Activated naive CD4-positive, alpha-beta T cell treated with anti-CD3 and anti-CD28 coated beads, Interleukin-2, amount 10 ng/mL, durations not matched to agents 7 days and 5 days (primary cell): ENCODE measurements at places on chromosomes 4 and X.

DNA sequence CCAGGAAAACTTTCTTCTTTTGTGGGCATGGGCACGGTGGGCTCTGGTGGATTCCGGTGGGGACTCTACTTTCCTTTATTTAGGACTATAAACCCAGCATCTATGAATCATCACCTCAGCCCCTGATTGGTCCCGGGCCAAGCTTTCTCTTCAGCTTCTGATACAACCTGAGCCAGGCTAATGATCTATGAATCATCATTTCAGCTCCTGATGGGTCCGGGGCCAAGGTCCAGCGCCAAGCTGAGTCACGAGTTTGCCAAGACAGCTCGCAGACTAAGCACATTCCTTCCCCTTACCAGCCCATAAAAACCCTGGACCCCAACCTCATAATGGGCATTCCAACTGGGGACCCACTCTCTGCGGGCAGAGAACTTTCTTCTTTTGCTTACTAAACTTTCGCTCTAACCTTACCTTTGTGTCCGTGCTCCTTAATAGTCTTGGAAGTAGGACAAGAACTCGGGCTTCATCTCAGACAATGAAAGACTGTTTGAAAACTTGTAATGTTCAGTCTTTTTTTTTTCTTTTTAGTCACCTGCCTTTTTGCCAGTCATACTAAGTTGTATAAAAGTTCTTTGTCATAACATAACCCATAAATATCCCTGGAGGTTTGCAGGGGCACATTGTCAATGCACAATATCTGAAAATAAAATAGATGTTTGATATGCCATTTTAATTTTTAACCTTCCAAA lies 904.9 kb upstream of the EPHA5 start:
- no peak for DNase-seq

DNA sequence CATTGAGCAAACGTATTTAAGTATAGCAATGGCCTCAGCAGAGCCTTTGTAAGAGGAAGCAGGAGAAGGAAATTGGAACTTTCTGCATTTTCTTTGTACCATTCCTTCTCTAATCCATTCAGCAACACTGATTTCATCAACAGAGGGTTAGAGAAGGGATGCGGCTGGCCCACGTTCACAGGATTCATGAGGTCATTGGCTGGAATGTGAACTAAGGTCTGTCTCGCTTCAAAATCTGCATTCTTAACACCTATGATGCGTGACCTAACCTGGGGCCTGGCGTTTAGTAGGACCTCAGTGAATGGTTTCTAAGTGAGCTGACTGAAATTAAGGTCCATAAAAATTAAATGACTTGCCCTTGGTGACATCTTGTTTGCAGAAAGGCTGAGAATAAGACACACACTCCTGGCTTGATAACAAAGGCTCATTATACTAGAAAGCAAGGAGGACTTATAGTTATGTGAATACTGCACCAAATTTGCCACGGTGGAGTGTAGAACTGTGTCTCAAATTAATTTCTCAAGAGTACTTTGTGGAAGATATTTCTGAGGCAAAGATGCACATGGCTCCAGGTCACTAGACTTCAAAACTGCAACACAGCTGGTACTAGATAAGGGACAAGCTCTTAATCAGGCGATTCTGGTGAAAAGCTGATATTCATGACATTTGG lies 25.4 kb downstream of the FGFBP1 start:
- no peak for DNase-seq

DNA sequence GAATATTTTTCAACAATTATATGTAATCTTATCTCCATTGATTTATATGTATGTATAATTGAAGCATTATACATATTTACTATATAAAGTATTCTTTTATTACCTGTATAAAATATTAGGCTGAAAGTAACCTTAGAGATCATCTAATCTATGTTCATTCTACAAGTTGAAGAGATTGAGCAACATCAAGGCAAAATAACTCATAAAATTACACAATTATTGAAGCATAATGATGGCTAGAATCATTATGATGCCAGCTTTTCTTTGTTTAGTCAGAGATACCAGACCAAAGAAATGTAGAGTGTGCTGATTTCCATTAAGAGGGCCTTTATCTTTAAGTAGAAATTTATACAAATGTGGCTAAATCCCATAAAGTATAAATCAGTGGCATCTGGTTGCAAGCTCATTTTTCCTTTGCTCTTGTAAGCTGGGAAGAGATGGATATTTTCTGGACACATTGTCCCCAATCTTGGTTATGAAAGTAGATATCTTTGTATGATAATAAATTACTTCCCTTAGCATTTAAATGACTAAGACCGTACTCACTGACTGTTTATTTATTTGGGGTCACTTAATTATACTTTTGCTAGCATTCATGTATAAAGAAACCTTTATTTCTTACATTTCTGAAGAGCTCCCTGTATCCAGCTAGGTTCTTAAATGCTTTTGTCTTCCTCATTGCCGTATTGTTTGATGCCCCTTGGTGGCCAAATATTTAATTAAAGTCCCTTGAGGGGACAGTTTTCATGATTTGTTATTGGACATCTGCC lies 339.8 kb downstream of the PCDH7 start:
- DNase-seq = no peak

- DNase-seq = no peak
These were observed 71.9 kb downstream of the AFF2 start for GRCh38 chrX:148572337-148572736.

GRCh38 chr4:168507178-168507815 lies 10.4 kb downstream of the PALLD start:
- DNase-seq = no peak

GRCh38 chr4:106618956-106619355 lies 250.4 kb upstream of the GIMD1 start:
- no peak for DNase-seq

- no peak for DNase-seq
These were observed 115.2 kb upstream of the AGA start for GRCh38 chr4:177557416-177557815.

DNA sequence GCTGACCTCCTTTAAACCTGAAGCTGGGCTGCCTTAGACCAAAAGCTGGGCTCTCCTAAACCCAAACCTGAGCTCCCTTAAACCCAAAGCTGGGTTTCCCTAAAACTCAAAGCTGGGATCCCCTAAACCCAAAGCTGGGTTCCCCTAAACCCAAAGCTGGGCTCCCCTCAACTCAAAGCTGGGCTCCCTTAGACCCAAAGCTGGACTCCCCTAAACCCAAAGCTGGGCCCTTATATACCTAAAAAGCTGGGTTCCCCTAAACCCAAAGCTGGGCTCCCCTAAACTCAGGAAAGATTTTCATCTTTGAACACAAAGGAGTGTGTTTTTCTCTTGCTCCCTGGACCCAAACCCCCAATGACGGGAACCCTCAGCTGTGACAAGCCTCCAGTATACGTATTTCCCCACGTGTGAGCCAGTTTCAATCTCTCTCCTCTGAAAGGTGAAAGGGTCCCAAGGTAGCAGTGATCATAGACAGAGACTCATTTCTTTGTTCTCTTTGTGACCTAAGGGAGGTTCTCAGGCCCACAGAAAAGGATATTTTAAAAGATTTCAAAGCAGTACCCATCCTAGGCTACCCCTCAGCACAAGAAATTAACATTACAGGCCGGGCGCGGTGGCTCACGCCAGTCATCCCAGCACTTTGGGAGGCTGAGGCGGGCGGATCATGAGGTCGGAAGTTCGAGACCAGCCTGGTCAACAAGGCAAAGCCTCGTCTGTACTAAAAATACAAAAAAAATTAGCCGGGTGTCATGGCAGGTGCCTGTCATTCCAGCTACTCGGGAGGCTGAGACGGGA lies 31.3 kb upstream of the ASMTL start:
- DNase-seq = no peak
